ENCODE measurements at places on chromosomes 13 and 19.

DNA sequence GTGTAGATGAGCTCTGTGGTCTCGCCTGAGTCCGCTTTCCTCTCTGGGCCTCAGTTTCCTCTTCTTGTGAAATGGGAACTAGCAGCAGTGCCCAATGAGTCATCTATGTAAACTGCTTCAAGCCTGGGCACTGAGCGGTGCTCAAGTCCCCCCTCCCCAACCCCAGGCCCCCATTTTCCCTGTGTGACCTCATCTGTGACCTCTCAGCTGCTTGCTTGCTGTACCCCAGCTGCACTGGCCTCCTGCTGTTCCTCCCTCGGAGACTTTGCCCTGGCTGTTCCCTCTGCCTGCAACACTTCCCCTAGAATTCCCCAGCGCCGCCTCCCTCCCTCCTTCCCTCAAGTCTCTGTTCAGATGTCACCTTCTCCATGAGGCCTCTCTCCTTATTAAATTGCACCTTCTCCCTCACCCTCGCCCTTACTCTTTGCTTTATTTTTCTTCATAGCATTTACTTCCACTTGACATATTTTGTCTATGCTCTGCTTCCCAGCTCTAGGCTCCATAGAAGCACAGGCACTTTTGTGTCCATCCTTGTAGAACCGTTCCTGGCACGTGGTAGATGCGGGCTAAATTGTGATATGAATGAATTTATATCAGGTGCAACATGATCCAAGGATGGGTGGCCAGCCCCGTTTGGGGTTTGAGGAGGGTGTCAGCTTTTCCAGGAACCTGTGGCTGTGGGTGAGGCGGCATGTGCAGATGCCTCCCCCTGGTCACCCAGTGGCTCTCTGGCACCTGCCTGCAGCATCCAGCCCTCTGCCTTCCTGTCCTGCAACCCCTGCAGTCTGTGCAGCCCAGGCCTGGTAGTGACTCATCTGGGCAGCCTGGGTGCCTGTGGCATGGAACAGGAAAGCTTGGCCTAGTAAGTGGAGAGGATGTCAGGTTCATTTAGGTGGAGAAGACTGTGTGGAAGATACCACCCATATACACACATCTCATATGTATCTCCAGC lies 26.3 kb downstream of the SIPA1L3 start:
- peaks cover 67% of the 10 kb centered on the region for H3K4me1 ChIP-seq
- peak overlapping the region; percentile 95 for H3K27ac ChIP-seq
- peaks cover 31% of the 10 kb centered on the region for H3K36me3 ChIP-seq
- DNase-seq = no peak
- peak overlapping the region; percentile 87 for H3K4me3 ChIP-seq
- no peaks in the 10 kb centered on the region for H3K27me3 ChIP-seq

DNA sequence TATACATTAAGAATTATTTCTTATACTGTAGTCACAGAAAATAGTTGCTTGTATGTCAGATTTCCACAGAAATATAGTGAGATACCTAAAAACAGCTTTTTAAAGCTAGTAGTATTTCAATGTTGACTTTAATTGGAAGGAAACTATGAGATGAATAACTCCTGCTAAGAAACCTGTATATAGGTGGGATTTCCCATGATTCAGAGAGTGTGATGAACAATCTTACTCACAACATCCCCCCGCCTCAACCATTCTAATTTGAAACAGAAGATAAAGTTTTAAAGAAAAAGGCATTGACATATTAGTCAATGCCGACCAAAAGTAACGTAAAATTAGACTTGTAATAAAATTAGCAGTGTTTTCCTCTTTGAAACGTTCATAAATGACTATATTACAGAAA lies 1.4 kb upstream of the MIR17HG start:
- peaks cover 31% of the 10 kb centered on the region for H3K4me1 ChIP-seq
- H3K36me3 ChIP-seq = peaks cover 16% of the 10 kb centered on the region
- H3K27me3 ChIP-seq = no peaks in the 10 kb centered on the region
- H3K27ac ChIP-seq = no peak overlapping the region

DNA sequence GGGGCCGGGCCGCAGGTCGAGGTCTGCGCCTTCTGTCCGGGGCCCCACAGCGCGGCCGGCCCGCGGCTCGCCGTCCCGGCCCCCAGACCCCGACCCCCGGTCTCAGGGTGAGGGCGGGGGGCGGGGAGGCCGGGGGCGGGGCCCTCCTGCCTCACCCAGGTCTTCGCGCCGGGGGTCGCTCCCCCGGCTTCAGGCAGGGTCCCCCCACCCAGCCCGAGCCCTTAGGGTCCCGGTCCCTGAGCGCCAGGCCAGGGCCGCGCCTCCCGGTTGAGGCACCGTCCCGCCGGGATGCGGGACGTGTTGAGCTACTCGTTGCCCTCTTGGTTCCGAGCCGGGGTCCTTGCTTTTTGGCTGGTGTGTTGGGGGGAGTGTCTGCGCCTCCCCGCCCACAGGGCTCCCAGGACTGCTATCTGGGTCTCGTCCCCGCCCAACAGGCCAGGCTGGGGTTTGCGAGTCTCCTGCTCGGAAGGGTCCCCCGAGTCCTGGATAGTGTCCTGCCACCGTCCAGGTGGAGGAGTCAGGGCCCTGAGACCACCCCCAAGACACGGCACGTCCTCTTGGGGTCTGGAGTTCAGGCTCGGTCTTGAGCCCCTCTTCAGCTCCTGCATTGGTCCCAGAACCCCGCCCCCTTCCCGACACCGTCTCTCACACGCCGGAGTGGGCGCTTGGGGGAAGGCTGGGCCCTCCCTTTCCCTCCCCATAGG lies 452 bp downstream of the PIAS4 start:
- H3K36me3 ChIP-seq = peaks cover 9% of the 10 kb centered on the region
- H3K27me3 ChIP-seq = no peaks in the 10 kb centered on the region
- H3K27ac ChIP-seq = peak overlapping the region; percentile 92
- peaks cover 26% of the 10 kb centered on the region for H3K4me1 ChIP-seq
- no peak for DNase-seq

DNA sequence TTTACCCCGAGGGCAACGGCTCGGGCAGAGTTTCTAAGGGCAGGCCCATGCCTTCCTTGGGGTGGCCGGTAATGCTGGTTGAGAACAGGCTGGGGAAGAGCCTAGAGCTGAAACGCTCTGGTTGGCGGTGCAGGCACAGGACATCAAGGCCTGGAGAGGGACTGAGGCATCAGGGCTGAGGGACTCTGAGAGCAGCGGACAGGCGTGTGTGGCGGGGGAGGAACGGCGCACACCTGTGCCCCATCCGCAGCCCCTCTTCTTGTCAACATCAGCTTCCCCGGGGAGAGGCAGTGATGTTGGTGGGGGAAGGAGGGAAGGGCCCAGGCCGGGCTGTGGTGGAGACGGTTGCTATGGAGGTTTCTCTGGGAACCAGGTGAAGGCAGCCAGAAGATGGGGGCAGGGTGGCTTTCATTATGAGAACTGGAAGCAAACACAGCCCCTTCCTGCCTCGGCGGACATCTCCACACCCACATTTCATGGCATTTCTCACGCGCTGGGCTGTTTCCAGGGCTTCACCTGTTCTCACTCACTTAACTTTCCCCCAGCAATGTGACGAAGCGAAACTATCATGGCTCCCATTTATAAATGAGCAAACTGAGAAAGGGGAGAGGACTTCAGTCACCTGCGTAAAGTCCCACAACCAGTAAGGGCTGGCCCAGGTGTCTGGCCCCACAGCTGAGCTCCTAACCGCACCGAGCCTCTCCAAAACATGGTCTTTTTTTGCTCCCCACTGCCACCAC lies 8.2 kb upstream of the ATF5 start:
- H3K4me3 ChIP-seq = no peak overlapping the region
- H3K27ac ChIP-seq = peak overlapping the region; percentile 90
- no peak for DNase-seq

GRCh38 chr13:30145709-30146367 lies 161.5 kb downstream of the KATNAL1 start:
- peak overlapping the region; percentile 72 for H3K27ac ChIP-seq
- H3K4me1 ChIP-seq = peaks cover 33% of the 10 kb centered on the region
- no peak overlapping the region for H3K4me3 ChIP-seq
- peak; percentile 23 for DNase-seq
- H3K27me3 ChIP-seq = peaks cover 4% of the 10 kb centered on the region
- no peaks in the 10 kb centered on the region for H3K36me3 ChIP-seq

DNA sequence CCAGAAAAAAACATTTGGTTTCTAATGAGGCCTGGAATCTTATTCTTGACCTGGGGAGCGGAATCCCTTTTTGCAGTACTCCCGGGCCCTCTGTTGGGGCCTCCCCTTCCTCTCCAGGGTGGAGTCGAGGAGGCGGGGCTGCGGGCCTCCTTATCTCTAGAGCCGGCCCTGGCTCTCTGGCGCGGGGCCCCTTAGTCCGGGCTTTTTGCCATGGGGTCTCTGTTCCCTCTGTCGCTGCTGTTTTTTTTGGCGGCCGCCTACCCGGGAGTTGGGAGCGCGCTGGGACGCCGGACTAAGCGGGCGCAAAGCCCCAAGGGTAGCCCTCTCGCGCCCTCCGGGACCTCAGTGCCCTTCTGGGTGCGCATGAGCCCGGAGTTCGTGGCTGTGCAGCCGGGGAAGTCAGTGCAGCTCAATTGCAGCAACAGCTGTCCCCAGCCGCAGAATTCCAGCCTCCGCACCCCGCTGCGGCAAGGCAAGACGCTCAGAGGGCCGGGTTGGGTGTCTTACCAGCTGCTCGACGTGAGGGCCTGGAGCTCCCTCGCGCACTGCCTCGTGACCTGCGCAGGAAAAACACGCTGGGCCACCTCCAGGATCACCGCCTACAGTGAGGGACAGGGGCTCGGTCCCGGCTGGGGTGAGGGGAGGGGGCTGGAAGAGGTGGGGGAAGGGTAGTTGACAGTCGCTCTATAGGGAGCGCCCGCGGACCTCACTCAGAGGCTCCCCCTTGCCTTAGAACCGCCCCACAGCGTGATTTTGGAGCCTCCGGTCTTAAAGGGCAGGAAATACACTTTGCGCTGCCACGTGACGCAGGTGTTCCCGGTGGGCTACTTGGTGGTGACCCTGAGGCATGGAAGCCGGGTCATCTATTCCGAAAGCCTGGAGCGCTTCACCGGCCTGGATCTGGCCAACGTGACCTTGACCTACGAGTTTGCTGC lies at the start of gene ICAM4:
Gene ICAM4 (plus strand): TSS at position 153 of the 935 bp plus-strand sequence. CDS start 58 bp downstream, at position 211.
- peak within 1 kb of the TSS; percentile 67 for H3K4me3 ChIP-seq
- H3K36me3 ChIP-seq = peaks cover 37% of the 10 kb centered on the region
- H3K4me1 ChIP-seq = peaks cover 60% of the 10 kb centered on the region
- peak within 1 kb of the TSS; percentile 90 for H3K27ac ChIP-seq
- peaks cover 28% of the 10 kb centered on the region for H3K27me3 ChIP-seq
- DNase-seq = peak; percentile 42

- H3K27ac ChIP-seq = peak overlapping the region; percentile 20
- no peak for DNase-seq
- no peaks in the 10 kb centered on the region for H3K4me1 ChIP-seq
- H3K27me3 ChIP-seq = no peaks in the 10 kb centered on the region
Measured at GRCh38 chr19:29893606-29894284, 48.3 kb upstream of the URI1 start.

- no peak overlapping the region for H3K27ac ChIP-seq
- no peaks in the 10 kb centered on the region for H3K36me3 ChIP-seq
- peaks cover 22% of the 10 kb centered on the region for H3K4me1 ChIP-seq
- DNase-seq = no peak
Measured at GRCh38 chr19:16066611-16067104, 9.6 kb upstream of the TPM4 start.

DNA sequence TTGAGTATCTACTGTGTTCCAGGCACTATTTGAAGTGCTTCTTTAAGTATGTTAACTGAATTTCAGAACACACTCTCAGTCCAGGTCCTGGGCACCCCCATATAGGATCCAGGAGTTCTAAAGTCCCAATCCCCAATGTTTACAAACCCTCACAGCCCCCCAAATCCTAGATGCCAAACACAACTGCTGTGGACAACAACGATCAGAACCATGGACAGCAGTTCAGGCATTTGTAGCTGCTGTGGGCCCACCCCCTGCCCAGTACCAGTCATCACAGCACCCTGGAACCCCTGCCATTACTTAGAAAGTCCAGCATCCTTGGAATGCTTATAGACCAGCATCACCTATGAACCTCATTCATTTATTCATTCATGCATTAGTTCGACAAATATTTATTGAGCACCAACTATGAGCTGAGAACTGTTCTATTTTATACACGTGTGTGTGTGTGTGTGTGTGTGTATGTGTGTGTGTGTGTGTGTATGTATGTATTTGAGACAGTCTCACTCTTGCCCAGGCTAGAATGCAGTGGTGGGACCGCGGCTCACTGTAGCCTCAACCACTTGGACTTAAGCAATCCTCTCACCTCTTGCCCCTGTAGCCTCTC lies 19.3 kb upstream of the SDHAF1 start:
- no peak for DNase-seq
- H3K27ac ChIP-seq = no peak overlapping the region
- H3K4me1 ChIP-seq = no peaks in the 10 kb centered on the region
- no peak overlapping the region for H3K4me3 ChIP-seq
- no peaks in the 10 kb centered on the region for H3K36me3 ChIP-seq

- H3K27me3 ChIP-seq = no peaks in the 10 kb centered on the region
- peaks cover 13% of the 10 kb centered on the region for H3K4me1 ChIP-seq
- no peak overlapping the region for H3K4me3 ChIP-seq
- no peak for DNase-seq
- peaks cover 22% of the 10 kb centered on the region for H3K36me3 ChIP-seq
Measured at GRCh38 chr19:53552001-53552721, 14.2 kb downstream of the ZNF331 start.

DNA sequence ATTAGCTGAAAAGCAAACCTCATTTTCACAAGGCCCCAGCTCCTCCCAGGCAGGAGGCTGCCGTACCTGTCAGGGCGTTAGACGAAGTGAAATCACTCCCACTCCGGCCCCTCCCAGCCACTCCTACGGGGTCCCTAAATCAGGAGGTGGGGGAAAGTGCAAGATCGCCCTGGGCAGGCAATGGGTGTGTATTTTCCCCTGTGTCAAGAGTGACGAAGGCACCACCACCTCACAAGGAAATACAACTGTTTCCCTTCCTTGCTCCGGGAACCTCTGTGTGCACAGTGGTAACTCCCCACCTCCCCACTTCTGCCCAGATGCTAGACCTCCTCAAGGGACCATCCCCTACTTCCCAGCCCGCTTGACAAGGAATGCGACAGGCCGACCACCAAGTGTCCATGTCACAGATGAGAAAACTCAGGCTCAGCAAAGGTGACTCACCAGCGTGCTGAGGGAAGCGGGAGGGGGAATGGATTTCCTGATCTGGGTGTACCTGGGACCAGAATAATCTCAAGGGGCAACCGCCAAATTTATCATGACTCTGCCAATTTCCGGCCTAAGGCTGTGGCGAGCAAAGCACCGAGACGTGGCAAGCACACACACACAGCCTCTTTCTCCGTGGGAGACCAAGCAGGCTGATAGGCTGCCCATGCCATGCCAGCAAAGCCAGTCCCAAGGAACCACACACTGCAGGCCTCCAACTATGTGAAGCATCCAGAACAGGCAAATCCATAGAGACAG lies 7.3 kb downstream of the PPP6R1 start:
- peak overlapping the region; percentile 98 for H3K27ac ChIP-seq
- peak overlapping the region; percentile 98 for H3K4me3 ChIP-seq
- DNase-seq = peak; percentile 57
- H3K4me1 ChIP-seq = peaks cover 55% of the 10 kb centered on the region

GRCh38 chr19:31419871-31420445 lies 70.7 kb upstream of the TSHZ3 start:
- no peaks in the 10 kb centered on the region for H3K36me3 ChIP-seq
- no peak overlapping the region for H3K27ac ChIP-seq
- H3K4me1 ChIP-seq = no peaks in the 10 kb centered on the region
- no peak overlapping the region for H3K4me3 ChIP-seq
- no peak for DNase-seq

Data from stimulated activated naive B cell treated with anti-CD40 and anti-IgM and Interleukin-4, amounts not matched to agents 10 μg/mL and 1 μg/mL and 100 μg/mL, for 72 hours (primary cell).